ENCODE measurements at places on chromosomes 3 and 15.
A peak's percentile ranks its signal among the peaks of the same experiment; 100 is the strongest.

DNA sequence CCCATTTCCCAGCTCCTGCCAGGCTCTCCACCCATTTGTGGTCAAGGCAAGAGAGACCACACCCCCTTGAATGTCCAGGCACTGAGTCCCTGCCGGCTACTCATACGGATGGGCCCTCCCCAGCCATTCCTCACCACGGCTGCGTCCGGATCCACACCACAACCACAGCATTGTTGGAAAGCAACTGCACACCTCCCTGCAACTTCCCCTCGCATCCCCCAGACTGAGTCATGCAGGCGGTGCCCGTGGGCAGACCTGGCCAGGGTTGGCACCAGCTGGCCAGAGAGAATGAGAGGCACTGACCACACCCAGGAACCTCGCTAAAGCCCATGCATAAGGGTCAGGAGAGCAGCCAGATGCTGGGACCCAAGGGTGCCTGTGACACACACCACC is 30.5 kb downstream of the LOXL1 start:
- peak; percentile 59 for DNase-seq

- DNase-seq, result no peak
Measured at GRCh38 chr3:43369404-43370292, 83.3 kb downstream of the SNRK start.

DNA sequence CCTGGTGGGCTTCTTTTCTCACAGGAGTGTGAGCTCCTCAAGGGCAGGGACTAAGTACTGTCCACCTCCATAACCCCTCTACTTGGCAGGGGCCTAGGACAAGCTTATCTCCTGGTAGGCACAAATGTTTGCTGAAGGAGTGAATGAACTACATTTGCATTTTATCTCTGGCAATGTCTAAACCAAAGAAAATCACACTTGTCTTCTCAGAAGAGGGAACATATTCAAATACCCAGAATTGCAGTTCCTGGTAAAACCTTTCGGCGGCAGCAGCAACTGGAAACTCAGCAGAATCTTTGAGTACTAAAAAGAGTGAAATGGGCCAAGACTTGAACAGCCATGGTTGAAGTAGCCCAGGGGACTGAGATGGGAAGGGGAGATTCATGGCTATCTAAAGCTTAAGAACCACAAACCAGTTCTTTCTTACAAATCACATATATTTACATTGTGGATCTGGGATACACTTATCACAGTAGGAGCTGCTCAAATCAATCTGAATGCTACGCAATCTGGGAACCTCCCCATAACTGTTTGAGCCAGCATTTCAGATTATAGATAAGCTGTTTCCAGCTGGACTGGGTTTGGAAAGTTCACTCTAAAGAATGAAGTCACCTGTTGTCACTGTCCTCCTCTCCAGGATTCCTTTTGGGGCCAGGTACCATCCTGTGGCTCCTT is 18.7 kb upstream of the PTPN9 start:
- no peak for DNase-seq

- DNase-seq, result no peak
Measured at GRCh38 chr3:167209011-167209410, 171.1 kb downstream of the ZBBX start.

DNA sequence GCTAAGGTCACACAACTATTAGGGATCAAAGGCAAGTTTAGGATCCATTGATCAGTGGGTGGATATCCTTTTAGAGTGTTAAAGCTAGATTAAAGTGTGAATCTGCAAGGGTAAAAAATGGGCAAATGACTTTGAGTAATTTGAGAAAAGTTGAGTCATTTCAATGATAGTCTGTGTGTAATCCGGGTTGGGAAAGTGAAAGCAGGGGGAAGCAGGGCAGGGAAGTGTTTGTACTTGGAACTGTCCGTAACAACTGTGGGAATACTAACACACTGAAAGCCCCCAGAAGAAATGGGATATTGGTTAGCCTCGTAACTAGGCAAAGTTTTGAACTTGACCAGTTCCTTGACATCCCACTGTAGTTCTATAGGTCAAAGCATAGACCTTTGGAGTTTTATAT is 187.2 kb upstream of the SLITRK3 start:
- no peak for DNase-seq

- no peak for DNase-seq
Measured at GRCh38 chr3:68136411-68136810, 482.0 kb upstream of the SUCLG2 start.

DNA sequence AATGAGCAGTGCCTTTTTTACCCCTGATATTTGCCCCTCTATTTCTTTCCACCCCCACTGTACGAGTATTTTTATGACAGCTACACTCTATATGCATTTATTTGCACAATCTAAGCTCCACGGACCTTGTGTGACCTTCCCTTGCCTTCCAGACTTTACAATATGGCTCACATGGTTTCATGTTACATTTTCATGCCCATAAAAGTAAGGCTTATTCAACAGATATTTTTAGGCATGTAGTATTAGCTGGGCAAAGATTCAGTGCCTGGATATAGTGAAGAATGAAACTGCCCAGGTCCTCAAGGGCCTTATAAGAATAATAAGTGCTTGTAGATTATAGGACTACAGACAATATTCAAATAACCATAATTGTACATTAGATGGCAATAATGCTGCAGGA is 481.9 kb upstream of the CNTN4 start:
- DNase-seq, result no peak

DNA sequence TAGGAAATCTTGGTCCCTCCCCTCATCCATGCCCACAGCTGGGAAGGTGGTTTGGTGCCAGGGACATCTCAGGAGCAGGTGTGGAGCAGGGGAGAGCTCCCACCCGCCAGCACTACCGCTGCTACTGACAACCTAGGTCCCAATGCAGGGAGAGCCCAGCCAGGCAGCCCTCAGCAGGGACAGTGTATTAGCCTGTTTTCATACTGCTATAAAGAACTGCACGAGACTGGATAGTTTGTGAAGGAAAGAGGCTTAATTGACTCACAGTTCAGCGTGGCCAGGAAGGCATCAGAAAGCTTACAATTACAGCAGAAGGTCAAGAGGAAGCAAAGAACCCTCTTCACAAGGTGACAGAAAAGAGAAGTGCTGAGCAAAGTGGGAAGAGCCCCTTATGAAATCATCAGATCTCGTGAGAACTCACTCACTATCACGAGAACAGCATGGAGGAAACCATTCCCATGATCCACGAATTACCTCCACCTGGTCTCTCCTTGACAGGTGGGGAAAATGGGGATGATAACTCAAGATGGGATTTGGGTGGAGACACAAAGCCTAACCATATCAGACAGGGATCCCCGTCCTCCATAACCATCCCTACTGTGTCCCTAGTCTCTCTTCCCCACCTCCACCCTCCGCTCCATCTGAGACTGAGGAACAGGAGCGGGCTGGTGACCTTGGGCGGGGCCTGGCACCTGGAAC is 218.6 kb downstream of the TBC1D2B start:
- peak; percentile 27 for DNase-seq

- no peak for DNase-seq
Measured at GRCh38 chr15:100229181-100230163, 112.3 kb downstream of the ADAMTS17 start.

DNA sequence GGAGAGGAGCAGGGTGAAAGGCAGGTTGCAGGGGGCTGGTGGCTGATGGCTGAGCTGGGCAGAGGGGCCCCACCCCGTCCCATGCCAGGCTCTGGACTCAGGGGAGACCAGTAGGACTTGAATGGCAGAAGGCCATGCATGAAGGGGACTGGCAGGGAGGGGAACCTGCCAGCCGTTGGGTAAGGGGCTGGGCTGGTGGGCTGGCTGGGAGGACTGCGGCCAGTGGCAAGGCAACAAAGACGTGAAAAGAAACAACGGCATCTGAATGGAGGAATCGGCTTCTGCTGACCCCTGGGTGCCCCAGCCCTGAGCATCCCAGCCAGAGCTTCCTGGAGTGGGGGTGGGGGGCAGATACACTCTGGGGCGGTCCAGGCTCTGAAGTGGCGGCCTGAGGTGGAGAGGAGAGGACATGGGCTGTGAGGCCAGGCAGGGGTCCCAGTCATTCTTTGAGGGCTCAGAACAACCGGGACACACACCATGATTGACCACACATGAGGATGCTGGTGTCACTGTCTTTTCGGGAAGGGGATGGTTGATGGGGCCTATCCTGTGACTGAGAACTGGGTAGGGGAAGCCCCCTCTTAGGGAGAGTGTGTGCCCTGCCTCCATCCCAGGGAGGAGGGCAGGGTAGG is 11.7 kb downstream of the GLYCTK start:
- DNase-seq, result no peak
